ENCODE measurements at places on chromosomes 3 and 15.

GRCh38 chr15:100525436-100525835, 3.3 kb downstream of the CERS3 start:
- no peak for DNase-seq

- no peak for DNase-seq
Measured at GRCh38 chr3:133675631-133676335, 14.0 kb upstream of the TOPBP1 start.

DNA sequence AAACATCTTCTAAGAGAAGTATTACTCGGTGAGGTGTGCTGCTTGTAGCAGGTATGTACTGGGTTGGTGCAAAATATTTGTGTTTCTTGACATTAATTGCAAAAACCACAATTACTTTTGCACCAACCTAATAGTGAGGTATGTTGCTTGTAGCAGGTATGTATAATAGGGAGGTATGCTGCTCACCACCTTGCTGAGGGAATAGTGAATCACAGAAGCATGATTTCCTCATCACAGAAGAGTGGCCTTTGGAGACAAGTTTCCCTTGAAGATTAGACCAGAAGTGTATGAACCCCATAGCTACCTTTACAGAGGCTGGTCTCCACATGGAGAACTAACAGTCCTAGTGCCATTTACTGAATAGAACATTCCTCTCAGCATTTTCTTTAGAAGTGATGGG, 15.5 kb downstream of the DCP1A start:
- DNase-seq = no peak

- no peak for DNase-seq
Measured at GRCh38 chr3:139016430-139017048, 4.2 kb downstream of the PRR23B start.

DNA sequence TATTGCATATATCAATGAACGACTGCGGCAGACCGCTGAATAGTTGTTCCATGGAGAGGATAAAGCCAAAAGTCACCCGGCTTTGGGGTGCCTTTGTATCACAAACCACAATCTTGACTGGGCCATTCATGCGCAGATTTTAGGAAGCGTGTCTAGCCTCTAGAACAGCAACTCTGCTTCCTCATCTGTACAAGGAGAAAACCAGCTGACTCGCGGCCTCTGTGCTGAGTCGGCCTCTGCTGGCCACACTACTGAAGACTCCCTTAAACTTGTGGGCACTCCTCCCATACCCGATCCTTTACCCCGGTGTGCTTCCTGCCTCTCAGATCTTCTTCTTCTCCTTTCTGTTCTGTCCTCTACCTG, 872 bp downstream of the DLEC1 start:
- DNase-seq = peak; percentile 73

DNA sequence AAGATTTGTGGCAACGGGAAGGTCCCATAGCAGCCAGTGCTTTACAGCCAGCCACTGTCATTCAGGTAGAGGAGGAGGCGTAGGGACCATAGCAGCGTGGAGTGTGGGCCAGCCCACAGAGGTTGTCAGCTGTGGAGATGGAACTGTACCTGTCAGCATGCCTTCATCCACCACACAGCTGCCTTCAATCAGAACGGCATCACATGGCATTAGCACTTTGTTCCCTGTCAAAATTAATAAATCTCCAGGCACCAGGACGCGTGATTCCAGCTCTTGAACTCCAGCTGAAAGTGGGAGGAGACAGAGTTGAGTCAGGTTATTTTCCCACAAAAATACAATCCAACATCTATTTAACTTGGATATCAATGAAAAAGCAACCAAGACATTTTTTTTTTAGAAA, 84.0 kb downstream of the ATP13A4 start:
- DNase-seq = no peak

DNA sequence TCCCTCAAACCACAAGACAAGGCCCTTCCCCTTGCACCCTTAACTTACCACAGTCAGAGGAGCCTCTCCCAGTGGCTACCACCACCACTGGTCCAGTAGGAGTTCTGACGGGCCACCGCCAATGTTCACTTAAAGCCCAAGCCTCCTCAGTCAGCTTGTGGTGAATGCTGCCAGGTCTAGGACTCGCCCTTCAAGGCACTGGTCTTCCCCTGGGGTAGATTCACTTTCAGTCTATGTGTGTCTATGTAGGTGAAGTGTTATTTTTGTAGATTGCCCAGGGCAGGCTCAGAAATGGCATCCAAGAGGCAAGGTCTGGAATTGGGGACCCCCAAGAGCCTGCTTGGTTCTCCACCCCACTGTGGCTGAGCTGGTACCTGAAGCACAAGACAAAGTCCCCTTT, 15.4 kb upstream of the CASR start:
- no peak for DNase-seq

DNA sequence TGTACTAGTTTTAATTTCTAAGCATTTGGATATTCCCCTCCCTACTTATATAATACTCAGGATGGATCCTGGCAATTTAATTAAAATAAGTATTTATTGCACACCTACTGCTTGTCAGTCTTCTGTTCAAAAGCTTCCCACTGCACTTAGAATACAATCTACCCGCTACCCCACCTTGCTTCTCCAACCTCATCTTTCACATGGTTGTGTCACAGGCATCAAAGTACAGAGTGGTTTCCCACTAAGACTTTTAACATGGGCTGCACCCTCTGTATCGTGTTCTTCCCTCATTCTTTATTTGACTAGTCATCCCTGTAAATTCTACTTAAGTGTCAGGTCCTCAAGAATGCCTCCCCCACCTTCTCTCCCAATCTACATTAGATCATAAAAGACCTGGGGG, 35.0 kb downstream of the RIOX2 start:
- DNase-seq = no peak

DNA sequence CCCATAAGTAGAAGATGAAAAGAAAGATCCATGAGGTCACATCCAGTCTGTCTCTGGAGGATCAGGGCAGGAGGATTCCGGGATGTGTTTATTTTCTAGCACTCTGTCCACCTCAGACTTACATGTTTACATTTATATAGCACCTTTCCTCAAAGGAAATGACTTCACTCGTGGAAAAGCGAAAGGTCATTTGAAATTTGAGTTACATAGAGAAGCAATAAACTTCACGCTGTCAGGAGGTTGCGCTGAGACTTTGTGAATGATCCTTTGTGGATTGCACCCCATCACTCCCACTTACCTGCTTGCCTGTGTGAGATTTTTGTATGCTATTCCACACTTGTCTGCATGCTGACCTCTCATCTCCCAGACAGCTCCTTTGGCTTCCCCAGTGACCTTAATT, 540.5 kb downstream of the AGBL1 start:
- no peak for DNase-seq

DNA sequence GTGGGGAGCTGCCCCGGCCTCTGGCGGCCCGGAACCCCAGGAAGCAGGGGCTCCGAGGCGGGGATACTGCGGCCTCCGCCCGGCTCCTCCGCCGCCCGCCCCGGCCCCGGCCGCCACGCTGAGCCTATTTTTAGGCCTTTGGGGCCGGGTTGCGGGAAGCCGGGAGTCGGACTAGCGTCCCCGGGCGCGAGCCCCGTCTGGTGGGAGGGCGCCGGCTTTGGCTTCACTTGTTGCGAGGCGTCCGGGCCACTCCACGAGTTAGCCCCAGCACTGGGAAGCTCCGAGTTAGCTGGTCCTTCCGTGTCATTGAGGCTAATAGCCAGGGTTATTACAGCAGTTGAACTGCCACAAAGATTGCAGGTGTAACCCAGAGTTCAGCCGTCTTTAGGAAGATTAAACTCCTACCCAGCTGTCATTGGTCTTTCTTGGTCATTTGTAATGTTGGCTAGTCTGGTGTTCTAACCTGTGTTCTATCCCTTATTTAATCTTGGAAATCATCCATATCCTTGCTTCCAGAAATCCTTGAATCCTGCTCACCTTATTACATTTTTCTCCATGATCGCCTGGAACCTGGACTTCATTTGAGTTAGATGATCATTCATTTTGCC, 791 bp downstream of the GYG1 start:
- no peak for DNase-seq

All from central memory CD4-positive, alpha-beta T cell (primary cell).